ENCODE measurements at places on chromosomes 3 and 15. TPM values are rescaled to one million over a fixed set of nuclear protein-coding genes. Genes with fewer than 3 reads are reported as not detected.
A peak's percentile ranks its signal among the peaks of the same experiment; 100 is the strongest.

GRCh38 chr15:82093774-82094211 lies 48.0 kb upstream of the MEX3B start:
- no peak for DNase-seq

GRCh38 chr3:13849018-13849417 lies 30.9 kb downstream of the WNT7A start:
- DNase-seq, result no peak

REC114 gene
- total RNA-seq, result not detected

DNA sequence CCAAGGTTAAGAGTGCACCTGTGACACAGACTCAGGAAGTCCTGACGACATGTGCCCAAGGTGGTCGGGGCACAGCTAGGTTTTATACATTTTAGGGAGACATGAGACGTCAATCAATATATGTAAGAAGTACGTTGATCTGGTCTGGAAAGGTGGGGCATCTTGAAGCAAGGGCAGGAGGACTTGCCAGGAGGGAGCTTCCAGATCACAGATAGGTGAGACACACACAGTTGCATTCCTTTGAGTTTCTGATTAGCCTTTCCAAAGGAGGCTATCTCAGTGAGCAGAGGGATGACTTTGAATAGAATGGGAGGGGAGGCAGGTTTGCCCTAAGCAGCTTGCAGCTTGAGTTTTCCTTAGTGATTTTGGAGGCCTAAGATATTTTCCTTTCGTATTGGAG lies 257.4 kb downstream of the CGGBP1 start:
- DNase-seq, result no peak

DNA sequence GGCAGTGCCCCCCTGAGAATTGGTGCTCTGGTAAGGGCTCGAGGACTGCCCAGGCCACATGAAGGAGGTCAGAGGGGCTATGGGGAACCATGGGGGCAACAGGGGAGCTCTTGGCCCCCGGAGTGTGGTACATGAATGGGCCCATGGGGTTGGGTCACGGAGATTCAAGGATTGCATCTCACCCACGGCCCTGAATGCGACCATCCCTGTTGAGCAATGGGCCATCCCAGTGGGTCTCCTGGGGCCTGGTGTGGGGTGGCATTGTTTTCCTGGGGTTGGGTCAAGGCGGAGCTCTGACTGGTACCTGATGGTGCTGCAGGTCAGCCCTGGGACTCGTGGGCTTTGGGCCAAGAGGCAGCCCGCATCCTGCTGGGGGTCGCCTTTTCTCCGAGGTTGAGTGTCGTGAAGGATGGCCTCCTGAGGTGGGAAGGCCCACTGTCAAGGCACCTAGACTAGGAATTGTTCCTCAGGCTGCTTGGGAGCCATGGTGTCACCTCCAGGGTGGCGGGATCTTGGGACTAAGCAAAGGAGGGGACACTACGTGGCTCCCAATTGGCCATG lies 198.3 kb downstream of the UBE3A start:
- peak; percentile 28 for DNase-seq

- peak; percentile 74 for DNase-seq
These were observed 79.8 kb downstream of the PLCH1 start for GRCh38 chr3:155664925-155665695.

- no peak for DNase-seq
These were observed 447.8 kb downstream of the FHIT start for GRCh38 chr3:60803216-60804173.

Data from sciatic nerve (tissue), 2 donors.